Left ventricle myocardium inferior (tissue), 1 donor: ENCODE measurements at places on chromosomes 11 and 22. TPM values are rescaled to one million over a fixed set of nuclear protein-coding genes. Genes with fewer than 3 reads are reported as not detected.
A peak's percentile ranks its signal among the peaks of the same experiment; 100 is the strongest.

- no peak for DNase-seq
Measured at GRCh38 chr11:111652184-111652583, 49.9 kb downstream of the SIK2 start.

- no peak for DNase-seq
Measured at GRCh38 chr11:126153972-126154371, 57.5 kb downstream of the RPUSD4 start.

GRCh38 chr11:56522008-56522407 lies 21.0 kb downstream of the OR5M11 start:
- no peak for DNase-seq

DNA sequence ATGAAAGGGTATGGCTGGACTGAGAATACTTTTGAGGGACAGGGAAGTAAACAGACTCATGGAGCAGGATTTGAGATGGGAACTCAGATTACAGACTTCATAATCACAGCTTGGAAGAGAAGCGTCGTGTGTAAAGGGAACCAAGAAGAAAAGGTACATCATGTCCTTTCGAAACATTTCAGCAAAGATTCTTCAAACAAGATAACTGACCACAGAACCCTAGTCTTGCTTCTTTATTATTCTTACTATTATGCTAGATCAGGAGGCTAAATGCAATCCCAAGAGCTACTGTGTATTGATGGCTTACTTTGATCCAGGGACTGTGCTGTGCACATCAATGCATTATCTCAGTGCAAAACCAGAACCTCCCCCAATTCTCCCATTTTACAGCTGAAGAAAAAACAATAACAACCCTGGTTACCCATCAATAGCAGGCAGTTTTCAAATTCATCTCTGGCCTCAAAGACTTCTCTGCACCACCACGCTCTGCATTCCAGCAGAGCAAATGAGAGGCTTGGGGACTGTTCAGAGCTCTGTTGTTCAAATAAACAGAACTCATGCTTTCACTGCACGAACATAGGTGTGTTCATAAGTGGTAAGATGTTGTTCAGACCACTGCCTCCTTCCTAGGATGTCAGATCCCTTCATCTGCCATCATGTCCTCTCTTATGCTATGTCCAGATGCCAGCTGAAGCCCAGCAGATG lies 104.8 kb upstream of the NAV2 start:
- no peak for DNase-seq

- peak; percentile 74 for DNase-seq
Measured at GRCh38 chr11:12224537-12224893, 114.1 kb downstream of the MICAL2 start.

The HPX gene
- 0.44 TPM for total RNA-seq
